Activated T-helper 2 cell treated with anti-CD3 and anti-CD28 coated beads, Interferon-gamma antibody, Interleukin-2, Interleukin-4, amounts not matched to agents 10 μg/mL and 5 μg/mL and 100 μg/mL, durations not matched to agents 14 hours and 24 hours and 36 hours (primary cell): ENCODE measurements at places on chromosomes 4 and X. TPM values are rescaled to one million over a fixed set of nuclear protein-coding genes. Genes with fewer than 3 reads are reported as not detected.

The AWAT1 gene
- not detected in 2 replicates for total RNA-seq

The SRPX gene
- total RNA-seq: not detected in 2 replicates

The GPR82 gene
- total RNA-seq: 0.14 TPM in 1 of 2 replicates, not detected in the other

The NR3C2 gene
- 0.21 and 0.32 TPM in 2 replicates for total RNA-seq

The MAGEA3 gene
- not detected in 2 replicates for total RNA-seq

The MAOB gene
- 10.3 and 11.6 TPM in 2 replicates for total RNA-seq

The ZDHHC15 gene
- 0.05 and 0.07 TPM in 2 replicates for total RNA-seq

The HSFX3 gene
- 0.27 TPM in 1 of 2 replicates, not detected in the other for total RNA-seq

DNA sequence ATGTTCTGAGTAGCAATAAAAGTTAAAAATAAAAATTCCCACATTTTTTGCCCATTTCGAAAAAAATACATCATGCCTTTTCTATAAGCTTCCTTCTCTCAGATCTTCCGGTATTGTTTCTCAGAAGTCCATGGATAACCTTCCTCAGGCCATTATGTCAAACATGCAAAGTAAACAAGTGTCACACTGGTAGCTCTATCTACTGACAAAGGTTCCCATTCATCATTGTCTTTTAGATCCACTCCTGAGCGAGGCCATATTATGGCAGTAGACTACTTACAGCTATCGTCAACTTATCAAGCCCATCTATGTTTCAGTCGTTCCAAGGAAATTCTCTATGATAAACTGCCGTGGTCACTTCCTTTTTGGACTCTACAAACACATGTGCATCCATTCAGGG, 1068.2 kb downstream of the GLUD2 start:
- DNase-seq: no peak

DNA sequence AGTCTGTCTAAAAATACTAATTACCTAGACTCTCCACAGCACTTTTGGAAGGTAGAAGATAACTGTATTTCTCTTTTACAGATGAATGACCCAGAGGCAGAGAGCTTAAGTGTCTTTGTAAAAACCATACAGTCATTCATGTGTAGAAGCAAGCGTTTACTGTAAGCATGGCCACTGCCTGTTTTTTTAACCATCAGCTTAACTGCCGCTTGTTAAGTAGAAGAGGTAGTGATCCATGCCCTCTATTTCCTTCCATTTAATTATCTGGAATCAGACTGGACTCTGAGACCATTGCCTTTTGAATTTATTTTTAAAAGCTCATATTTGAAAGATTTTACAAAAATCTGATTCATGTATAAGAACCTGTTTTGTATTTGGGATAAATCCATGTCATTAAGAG, 111.2 kb upstream of the TECRL start:
- DNase-seq: no peak

DNA sequence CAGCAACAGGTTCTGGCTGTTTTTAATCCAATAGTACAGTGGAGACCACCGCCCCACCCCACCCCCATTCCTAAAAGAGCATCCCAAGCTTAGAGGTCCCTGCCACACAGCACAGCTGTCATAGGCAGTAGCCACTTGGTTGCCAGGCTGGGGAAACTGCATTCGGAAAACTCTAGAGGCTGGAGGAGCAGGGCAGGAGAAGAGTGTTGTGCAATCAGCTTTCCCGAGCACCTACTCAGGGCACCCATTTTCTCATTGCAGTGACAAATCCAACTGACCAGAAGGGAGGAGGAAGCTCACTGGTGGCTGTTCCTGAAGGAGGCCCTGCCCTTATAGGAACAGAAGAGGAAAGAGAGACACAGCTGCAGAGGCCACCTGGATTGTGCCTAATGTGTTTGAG, 1.1 kb downstream of the CXCL1 start:
- no peak for DNase-seq

DNA sequence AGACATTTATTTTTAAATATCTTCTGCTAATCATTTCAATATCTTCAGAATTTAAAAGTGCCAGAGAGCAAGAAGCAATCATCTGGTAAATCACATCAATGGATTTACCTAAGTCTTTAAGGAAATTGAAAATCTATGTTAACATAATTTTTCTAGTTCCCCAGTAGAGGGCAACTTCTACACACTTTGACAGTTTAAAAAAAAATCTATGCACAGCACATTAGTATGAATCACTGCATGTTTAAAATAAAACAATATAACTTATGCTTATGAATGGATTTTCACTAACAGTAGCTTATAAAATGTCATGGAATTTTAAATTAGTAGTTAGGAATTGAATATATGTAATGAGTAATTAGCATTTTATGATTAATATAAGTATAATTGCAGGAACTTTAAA, 126.5 kb downstream of the REELD1 start:
- DNase-seq: no peak

DNA sequence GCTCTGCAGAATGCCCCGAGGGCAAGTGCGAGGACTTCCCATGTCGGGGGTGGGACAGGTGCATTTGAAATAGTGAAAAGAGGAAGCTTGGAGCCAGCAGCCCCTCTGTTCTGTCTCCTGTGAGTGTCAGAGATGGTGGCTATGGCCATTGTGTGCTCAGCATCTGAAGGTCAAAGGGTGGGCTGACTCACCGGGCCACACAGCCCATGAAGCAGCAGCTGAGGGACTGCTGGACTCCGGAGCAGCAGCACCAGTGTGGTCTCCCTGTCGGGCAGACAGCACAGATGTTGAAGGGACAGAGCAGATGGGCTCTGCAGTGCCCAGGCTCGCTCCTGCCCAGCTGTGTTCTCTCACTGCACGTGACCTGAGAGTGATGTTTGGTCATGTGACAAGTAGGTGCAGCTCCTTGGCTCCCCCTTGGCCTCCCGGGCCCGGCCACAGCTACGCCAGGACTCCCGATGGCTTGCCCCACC, 53.5 kb downstream of the TBC1D14 start:
- no peak for DNase-seq

DNA sequence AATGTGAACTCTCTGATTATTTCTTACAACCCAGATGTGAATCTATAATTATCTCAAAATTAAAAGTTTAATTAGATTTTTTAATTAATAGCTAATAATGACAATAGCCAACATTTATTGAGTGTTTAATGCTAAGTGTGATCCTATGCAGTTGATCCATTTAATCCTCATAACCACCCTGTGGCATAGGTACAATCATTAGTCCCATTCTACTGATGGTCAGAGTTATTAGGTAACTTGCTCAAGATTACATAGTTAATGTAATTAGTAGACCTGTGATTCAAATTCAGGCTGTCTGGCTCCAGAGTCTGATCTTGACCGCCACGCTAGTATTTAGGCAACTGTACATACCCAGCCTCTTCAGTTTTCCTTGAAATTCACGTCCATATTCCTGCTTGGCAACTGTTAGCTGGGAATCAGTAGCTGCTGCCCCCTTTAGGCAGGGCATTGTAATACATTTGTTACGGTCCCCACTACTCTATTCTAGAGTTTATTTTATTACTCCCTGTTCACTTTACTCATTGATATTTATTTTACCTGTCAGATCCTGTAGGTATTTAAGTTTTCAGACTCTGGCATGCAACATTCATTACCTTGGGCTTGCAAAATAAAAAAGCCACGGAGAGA, 20.6 kb upstream of the TEC start:
- no peak for DNase-seq

GRCh38 chrX:73916931-73917667, 354.1 kb downstream of the CHIC1 start:
- DNase-seq: no peak

GRCh38 chrX:109398061-109398460, 83.8 kb downstream of the GUCY2F start:
- DNase-seq: no peak

- peak; percentile 12 for DNase-seq
Observed at GRCh38 chr4:109649872-109650271, 53.4 kb downstream of the CASP6 start.

DNA sequence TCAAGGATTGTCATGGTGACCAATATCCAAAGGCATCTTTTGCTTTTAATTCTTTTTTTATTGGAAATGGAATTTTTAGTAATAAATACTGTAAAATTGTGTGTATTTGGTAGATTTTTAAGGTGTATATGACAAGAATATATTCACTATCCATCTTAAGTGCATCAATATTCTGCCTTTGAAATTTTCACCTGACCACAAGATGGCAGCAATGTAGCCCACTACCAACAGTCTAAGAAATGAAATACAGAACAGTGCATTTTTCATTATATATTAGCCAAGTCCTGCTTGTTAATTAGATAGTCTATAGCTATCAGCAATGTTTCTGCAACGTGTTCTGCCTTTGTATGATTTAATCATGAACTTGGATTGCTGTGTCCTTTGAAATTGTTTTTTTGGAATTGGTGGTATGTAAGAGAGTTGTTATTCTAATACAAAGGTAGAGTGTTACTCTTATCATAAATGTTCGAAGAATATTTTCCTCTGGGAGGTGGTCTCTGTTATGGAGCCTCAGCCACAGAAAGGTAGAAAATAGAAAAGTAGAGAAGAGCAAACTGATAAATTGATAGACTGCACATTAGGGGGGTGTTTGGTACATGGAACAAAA, 38.2 kb downstream of the HPGDS start:
- DNase-seq: no peak

DNA sequence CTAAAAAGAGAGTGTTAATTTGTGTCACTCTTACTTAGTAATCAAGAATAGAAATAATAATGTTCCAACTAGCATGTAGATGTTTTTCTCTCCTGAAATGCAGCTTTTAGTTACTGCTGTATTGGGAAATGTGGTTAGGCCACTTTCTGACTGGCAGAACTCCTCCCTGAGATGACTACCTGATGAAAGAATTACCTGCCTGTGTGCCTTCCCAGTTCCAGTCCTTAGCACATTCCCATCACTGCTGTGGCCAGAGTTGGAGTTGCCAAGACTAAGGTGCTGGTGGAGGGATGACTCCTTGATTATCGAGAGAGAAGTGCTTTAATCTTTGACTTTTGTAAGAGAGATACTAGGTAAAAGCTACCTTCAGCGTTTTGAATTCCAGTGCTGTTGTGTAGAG, 9.5 kb downstream of the GAB1 start:
- DNase-seq: no peak

DNA sequence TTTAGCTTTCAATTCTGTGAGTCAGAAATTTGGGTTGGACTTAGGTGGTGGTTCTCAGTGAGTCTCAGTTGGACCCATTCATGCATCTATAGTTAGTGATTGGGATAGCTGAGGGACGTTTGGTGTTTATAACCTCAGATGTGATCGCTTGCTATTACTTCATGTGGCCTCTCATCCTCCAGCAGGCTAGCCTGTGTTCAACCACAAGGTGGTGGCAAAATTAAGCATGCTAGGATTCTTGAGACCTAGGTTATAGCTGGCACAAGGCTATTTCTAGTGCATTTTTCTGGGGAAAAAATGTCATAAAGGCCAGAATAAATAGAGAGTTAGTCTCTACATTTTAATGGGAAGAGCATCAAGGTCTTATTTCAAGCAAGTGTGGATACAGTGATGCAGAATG, 10.9 kb upstream of the GRPR start:
- no peak for DNase-seq

DNA sequence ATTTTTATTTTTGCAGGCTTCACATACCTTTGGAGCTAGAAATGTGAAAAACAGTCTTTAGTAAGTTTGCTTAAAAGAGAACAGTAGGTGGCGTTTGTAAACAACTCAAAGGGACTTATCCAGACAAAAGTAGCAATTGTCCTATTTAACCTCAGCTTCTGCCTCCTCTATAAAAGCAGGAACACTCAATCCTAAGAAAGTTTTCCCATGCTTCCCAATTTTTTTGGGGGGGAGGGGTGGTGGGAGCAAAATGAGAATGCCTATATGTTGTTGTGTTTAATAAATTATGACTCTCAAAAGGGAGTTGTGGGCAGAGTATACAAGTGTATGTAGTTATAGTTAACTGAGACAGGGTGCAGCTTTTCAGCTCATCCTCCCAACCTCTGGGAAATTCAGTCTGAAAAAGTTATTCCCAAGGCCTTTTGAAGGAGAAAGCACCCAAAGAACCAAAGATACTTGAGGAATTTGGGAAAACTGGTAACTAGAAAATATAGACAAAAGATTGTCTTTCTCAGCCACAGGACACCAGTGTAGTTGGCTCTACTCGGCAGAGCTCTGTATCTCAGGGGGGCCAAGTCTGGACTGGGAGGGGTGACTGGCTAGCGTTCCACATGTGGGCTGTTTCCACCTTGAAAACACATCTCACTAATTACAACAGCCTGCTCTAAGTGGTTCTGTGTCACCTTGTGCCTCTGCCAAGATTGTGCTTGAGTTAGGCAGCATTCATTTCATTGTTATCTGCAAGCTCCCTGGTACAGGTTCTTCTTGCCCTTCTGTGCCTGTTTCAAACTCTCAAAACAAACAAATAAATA, 2.8 kb downstream of the SFRP2 start:
- no peak for DNase-seq

GRCh38 chr4:168857546-168858314, 152.3 kb downstream of the CBR4 start:
- no peak for DNase-seq

GRCh38 chr4:36303426-36304137, 22.2 kb downstream of the DTHD1 start:
- DNase-seq: no peak

- no peak for DNase-seq
Observed at GRCh38 chr4:72374159-72374558, 194.9 kb downstream of the ADAMTS3 start.

DNA sequence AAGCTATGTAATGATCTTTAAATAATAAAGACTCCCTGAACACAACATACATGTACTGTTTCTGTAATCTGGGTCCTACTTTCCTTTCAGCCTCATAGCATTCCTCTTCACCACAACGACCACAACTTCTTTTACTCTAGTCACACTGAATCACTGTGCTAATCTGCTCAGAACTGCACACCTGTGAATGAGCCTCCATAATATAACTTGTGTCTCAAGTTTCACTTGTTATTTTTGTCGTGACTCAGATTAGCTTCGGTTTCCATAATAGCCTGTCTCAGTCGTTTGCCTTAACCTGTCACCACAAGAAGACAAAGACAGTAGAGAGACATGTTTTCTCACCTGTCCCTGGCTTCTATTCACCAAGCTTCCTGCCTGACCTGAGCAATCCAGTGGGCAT, 61.8 kb downstream of the MAGED1 start:
- no peak for DNase-seq

DNA sequence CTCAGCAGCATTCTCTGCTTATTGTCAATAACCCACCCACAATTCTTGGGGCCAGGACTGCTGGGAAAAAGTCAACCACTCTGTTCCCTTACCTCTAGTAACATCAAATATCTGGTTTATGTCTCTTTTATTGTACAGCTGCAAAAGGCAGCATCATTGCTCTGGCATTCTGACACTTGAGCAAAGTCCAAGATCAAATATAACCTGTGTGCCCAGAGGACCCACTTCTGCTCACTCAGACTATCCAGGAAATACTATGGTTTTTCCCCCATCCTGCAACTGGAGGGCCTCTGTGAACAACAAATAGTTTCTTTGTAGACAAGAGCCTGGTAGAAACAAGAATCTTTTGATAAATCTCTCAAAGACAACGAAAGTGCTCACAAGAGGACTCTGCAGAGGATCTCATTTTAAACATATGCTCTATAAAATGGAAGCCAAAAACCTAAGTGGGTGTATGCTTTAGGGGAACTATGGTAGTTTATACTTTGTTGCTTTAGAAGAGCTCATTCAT, 154.7 kb downstream of the RAB28 start:
- no peak for DNase-seq

- DNase-seq: no peak
Observed at GRCh38 chr4:111985426-111985825, 159.8 kb upstream of the FAM241A start.
